CD8-positive, alpha-beta memory T cell (primary cell): ENCODE measurements at places on chromosomes 12 and 14.

DNA sequence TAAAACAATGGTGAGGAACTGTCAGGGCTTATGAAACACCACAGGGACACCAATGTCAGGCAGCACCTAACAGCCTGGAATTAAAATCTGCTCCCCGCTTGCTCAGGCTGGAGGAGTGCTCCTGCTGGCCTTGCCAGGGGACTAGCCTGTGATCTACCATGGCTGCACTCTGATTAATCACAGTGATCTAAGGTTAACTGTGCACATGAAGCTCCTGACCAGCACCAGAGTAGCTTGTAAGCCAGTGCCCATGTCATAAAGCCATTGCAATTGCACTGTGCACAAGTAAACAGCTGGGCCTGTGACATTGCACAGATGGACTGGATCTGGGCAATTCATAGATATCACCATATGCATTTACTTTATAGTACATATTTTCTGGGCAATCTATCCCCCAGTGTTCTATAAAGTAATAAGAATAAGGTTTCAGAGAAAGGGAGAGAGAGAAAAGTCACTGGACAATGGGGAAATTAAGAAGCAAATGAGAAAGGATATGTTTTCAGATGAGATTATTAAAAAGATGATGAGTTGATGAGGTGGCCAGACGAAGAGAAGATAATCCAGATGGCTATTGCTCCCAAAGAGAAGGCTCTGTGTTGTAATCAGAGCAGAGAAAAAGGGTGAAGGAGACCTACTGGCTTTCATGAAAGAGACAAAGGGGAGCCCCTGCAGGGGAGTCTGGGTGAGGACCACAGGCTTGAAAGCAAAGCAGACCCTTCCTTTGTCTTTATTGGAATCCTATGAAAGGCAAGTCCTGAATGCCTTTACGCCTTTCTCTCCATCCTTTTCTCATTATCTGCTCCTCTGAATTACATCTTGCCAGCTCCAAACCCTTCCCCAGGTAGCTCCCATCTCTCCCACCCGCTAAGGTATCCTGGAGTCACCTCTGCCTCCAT is 145.8 kb downstream of the SLC38A6 start:
- no peak for DNase-seq

- no peak for DNase-seq
Measured at GRCh38 chr12:123762715-123763052, 583 bp downstream of the DNAH10 start.

DNA sequence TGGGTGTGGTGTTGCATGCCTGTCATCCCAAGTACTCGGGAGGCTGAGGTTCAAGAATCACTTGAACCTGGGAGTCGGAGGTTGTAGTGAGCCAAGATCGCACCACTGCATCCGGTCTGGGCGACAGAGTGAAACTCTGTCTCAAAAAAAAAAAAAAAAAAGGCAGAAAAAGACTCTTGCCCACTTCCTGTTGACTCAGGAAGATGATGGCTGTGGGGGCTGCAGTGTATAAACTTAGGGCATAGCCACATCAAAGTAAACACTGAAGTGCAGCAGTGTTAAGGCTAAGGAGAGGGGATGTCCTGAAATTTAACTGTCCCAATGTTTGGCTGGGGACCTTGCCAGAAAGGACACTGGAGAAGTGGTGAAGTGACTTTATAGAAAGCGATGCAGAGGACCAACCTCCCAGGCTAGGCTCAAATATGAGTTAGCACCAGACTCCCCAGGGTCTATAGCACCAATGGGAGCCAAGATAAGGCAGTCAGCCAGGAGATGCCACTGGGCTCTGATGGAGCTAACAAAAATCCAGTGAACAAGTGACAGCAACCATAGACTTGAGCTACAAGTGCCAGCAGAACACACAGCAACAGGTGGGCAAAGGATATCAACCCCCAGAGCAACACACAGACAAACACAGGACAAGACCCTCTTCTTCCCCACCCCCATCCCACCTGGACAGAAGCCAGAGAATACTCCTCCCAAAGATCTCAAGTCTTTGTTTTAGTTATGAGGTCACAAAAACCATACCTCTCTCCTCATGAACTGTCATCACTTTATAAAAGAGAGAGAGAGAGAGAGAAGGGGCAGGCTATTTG is 28.0 kb downstream of the NELL2 start:
- DNase-seq, result peak; percentile 58

- DNase-seq, result no peak
Measured at GRCh38 chr14:68658029-68658509, 134.8 kb downstream of the ZFP36L1 start.

- DNase-seq, result no peak
Measured at GRCh38 chr12:33438025-33438772, 1.4 kb downstream of the SYT10 start.

GRCh38 chr12:18979401-18980126 is 150.0 kb upstream of the PLEKHA5 start:
- no peak for DNase-seq

DNA sequence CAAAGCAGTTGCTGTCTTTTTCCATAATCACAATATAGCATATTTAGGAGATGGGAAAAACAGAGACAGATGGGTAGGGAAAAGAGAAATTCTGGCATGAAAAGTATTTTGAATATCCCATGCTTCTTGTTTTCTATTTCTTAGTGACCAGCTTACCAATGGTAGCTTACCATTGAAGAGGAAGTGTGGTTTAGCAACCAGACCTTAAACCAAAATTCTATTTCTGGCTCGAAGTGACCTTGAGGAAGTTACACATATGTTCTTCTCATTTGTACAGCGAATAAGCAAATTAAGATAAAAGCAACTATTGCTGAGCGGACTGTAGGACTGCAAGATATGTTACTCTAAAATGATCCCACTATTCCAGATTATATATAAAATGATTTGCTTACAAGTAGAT is 82.9 kb downstream of the FGD4 start:
- DNase-seq, result no peak

- DNase-seq, result no peak
Measured at GRCh38 chr14:50233951-50234250, 2.5 kb upstream of the SOS2 start.
